ENCODE measurements at places on chromosomes 6 and 20.

GRCh38 chr20:21391185-21391971, 5.9 kb downstream of the NKX2-4 start:
- no peak for DNase-seq

GRCh38 chr6:52984247-52984646, 10.8 kb downstream of the GSTA4 start:
- peak; percentile 39 for DNase-seq

- no peak for DNase-seq
Measured at GRCh38 chr20:33569802-33570391, 80.0 kb downstream of the CBFA2T2 start.

GRCh38 chr20:11144114-11144950, 470.5 kb upstream of the JAG1 start:
- DNase-seq = no peak

DNA sequence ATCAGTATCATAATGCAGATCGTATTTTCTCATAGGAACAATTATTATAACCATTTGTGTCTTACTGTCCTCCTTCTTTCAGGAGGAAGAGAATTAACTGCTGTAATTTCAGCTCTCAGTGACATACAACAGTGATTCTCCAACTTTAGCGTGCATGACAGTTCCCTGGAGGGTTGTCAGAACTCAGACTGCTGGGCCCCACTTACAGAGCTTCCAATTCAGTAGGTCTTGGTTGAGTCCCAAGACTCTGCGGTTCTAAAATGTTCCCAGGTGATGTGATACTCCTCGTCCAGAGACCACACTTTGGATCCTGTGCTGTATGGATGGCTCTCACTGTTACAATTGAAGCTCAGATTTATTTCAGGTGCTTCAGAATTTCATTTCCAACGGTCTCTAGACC, 72.8 kb downstream of the CAP2 start:
- DNase-seq = no peak

GRCh38 chr20:9838378-9839295, at the start of gene PAK5:
Gene PAK5, minus strand, starts transcription at chr20:9839076. Its CDS starts 194,748 bp downstream, at chr20:9644328.
- DNase-seq = no peak

DNA sequence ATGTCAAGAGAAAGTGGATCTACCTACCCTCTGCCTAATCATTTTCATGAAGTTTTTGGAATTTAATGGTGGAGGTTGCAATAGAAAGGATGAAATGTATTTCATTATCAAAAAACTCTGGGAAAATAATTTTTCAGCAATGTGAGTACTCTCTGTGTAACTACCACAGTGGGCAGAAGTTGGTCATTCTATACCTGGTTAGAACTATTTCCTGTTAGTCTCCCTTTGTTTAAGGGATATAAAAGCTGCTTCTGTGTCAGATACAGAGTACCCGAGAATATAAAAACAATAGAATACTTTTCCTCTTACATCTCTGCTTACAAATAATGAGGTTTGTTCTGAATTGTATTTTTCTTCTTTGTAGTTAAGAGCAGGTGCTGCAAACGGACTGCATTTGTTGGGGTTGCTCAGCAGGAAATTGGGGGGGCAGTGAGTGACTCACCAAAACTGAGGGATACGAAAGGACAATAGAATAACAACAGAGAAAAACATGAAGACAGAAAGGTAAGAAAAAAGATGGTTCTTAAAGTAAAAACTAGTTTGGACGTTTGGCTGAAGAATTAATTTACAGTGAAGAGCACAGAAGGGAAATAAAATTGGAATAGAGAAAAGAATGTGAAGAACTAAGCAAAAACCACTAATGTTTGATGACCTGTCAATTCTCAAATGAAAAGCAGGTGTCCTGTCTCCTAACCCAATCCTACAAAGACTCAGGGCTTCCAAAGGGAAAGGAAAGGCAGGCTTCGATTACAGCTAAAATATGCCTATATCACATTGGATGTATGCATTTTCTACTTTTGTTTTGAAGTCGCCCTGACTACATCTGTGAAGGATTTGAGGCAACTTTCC, 703.1 kb downstream of the RFPL4B start:
- DNase-seq = no peak

GRCh38 chr20:46291401-46291800, 16.9 kb downstream of the CDH22 start:
- DNase-seq = no peak
